ENCODE measurements at places on chromosomes 2 and 18.

- DNase-seq, result no peak
Observed at GRCh38 chr2:209773377-209773776, 1.7 kb downstream of the UNC80 start.

DNA sequence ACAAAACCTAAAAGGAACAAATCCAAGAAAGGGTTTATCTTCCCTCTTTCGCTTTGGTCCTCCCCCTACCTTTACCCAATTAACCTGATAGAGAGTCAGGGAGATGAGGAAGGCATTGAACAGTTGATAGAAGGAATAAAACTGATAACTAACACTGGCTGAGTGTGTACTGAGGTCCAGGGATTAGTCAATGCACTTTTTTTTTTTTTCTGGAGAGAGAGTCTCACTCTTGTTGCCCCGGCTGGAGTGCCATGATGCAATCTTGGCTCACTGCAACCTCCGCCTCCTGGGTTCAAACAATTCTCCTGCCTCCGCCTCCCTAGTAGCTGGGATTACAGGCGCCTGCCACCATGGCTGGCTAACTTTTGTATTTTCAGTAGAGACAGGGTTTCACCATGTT is 250.2 kb upstream of the CWC22 start:
- DNase-seq, result no peak

- no peak for DNase-seq
Observed at GRCh38 chr2:100418406-100418962, 1.0 kb upstream of the CHST10 start.

- peak; percentile 15 for DNase-seq
Observed at GRCh38 chr2:232204457-232204931, 174.1 kb upstream of the ALPP start.

- DNase-seq, result no peak
Observed at GRCh38 chr2:129914538-129915302, 64.7 kb upstream of the RAB6C start.

- no peak for DNase-seq
Observed at GRCh38 chr18:59561612-59562011, 135.6 kb downstream of the CCBE1 start.

- DNase-seq, result peak; percentile 4
Observed at GRCh38 chr2:166413255-166413654, 37.5 kb upstream of the SCN9A start.

DNA sequence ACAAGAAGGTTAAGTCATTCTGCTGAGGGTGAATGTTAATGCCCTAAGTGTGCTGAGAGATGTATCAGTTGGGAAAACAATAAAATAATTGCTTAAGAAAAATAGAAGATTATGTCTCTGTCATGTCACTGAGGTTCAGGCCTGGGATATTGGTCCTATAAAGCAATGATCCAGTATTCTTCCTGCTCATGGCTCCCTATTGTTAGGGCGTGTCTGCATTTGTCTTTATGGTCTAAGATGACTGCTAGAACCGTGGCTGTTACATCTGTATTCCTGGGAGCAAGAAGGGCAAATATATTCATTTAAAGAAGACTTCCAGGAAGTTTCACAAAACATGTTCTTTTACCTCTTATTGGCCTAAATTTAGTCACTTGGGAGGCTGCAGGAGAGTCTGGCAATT is 125.0 kb downstream of the KCNE4 start:
- DNase-seq, result no peak

GRCh38 chr2:196295005-196295404 is 123.6 kb upstream of the STK17B start:
- no peak for DNase-seq

- DNase-seq, result peak; percentile 38
Observed at GRCh38 chr2:212683346-212684097, 144.9 kb upstream of the ERBB4 start.

DNA sequence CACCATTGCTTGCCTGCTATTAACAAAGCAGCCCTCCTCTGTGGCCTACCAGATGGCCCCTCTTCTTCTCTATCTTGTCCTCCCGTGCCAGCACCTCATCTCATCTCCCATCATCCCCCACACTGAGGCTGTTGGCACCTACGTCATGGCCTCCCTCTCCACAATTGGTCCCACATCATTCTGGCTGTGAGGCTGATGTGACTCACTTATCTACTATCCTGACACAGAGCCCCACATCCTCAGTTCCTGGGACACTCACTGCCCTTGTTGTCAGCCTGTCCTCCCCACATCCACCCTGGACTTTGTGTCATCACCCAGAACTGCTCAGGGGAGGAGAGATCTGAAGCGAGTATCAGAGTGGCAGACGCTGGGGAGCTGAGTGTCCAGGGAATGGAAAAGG is 102.9 kb downstream of the MRO start:
- no peak for DNase-seq

GRCh38 chr2:187475499-187476248 is 27.6 kb upstream of the CALCRL start:
- no peak for DNase-seq

- DNase-seq, result no peak
Observed at GRCh38 chr2:213148572-213149261, 2.7 kb downstream of the IKZF2 start.

- peak; percentile 69 for DNase-seq
Observed at GRCh38 chr18:2139691-2140090, 431.6 kb downstream of the METTL4 start.

DNA sequence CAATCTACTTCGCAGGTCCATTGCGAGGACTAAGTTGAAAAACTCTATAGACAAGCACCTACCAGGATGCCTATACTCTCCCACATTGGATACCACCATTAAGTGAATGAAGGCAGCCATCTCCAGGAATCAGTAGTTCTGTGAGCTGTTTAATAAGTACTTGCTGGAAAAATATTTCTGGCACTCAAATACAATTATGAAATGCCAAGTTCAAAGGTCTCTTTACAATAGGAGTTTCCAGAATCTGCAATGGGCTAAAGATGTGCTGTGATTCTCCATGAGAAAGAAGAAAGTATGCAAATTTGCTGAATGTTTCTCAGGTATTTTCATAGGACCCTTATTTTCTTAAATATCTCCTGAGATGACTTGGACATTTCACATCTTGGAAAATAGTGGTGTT is 103.0 kb downstream of the AP1S3 start:
- DNase-seq, result peak; percentile 65

GRCh38 chr2:167908786-167909185 is 338.6 kb downstream of the STK39 start:
- no peak for DNase-seq

GRCh38 chr2:118576109-118576855 is 271.2 kb downstream of the EN1 start:
- DNase-seq, result no peak

- DNase-seq, result no peak
Observed at GRCh38 chr2:176392249-176392648, 123.0 kb downstream of the MTX2 start.

DNA sequence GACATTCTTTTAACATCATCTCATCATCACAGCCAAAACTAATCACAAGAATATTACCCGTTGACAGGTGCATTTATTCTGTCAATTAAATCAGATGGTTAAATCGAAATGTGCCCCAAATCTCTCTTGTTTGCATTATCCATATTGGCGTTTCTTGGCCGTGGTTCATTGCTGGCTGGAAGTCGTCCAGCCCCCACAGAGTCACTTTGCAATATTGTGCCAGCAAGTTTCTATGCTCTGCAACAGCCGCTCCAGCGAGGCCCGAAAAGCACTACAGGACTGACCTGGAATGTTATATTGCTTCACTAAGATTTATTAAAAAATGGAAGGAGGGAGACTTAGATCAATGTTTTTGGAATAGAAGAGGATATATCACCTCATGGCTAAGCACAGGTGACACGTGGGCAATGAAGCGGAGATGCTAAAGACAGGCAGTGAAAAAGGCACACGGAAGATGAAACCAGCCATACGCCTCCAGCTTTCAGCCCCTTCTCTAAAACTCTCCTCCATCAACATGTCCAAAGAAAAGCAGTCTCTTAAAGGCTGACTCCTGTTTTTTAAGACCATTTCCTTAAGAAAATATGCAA is 176.8 kb upstream of the VRK2 start:
- no peak for DNase-seq

- peak; percentile 43 for DNase-seq
Observed at GRCh38 chr2:231673348-231673770, 35.0 kb upstream of the PTMA start.

DNA sequence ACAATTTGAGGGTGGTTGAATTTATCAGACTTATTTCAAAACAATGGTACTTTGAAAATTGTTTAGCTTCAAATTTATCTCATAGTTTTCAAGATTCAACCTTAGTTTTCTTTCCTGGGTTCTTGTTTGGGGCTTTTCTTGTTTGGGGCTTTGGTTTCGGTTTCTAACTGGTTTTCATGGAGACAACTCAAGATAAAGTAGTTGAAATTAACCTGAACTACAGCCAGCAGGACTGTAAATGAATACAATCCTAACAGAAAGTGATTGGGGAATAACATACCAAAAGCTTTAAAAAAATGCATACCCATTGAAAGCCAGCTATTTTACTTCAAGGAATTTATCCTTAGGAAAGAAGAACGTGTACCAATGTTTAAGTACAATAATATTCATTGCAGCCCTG is 133.5 kb upstream of the SLC14A2 start:
- DNase-seq, result no peak

GRCh38 chr2:46852598-46852997 is 63.0 kb downstream of the MCFD2 start:
- DNase-seq, result no peak

DNA sequence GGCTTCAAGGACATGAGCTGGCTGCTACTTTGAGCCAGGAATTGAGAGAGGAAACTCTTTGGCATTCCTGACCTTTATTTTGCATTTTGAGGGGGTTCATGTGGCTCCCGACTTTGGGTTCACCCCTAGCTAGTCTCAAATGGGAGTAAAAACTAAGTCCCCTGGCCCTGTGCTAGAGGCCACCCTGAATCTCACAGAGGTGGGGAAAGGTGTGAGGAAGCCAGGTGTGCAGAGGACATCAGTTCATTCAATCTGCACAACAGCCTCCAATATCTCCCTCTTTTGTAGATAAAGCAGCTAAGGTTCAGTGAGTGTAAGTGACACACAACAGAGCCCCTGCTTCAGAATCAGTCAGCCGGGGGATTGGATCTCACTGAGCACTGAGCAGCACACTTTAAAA is 325.7 kb downstream of the DCDC2C start:
- DNase-seq, result no peak

GRCh38 chr2:206082298-206082843 is 3.6 kb downstream of the INO80D start:
- DNase-seq, result no peak

GRCh38 chr2:74039611-74040010 is 54.9 kb downstream of the TET3 start:
- DNase-seq, result no peak

- DNase-seq, result peak; percentile 58
Observed at GRCh38 chr2:10220902-10221391, 81.8 kb upstream of the HPCAL1 start.

GRCh38 chr2:110116033-110116710 is 550 bp upstream of the MALL start:
- peak; percentile 74 for DNase-seq
